Suprapubic skin (tissue), 4 donors: ENCODE measurements at places on chromosomes 12 and 14.

DNA sequence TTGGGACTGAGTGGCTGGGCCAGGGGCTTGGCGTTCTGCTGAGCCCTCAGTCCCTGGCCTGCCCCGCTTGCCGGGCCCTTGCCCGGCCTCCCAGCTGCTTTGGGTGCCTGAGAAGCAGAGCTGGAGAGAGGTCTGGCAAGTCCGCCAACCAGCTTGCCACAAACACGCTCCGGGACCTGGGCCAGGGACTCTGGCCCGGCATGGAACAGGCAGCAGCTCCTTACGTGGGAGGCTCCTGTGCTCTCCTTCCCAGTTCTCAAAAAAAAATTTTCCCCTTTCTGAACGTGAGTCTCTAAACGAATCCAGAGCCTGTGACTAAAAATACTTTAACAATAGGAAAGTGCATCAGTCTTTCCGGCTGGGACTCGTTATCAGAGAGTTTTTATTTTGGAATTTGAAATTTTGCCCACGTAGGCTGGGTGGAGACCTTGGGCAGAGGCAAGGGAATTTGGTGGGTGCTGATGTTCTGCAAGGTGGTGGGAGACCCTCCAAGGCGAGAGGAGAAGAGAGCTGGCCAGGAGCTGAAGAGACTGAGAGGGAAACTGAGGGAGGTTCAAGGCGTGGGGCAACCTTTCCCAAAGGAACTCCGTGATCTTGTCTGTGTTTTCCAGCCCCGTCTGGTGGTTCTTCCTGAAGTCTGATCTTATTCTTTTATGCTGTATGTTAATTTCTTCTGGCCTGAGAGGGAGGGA lies 6.8 kb upstream of the NR4A1 start:
- no peak overlapping the region for H3K4me3 ChIP-seq
- DNase-seq, result peak; percentile 90
- H3K36me3 ChIP-seq, result no peaks in the 10 kb centered on the region
- no peaks in the 10 kb centered on the region for H3K27me3 ChIP-seq
- peak overlapping the region; percentile 74 for H3K27ac ChIP-seq

DNA sequence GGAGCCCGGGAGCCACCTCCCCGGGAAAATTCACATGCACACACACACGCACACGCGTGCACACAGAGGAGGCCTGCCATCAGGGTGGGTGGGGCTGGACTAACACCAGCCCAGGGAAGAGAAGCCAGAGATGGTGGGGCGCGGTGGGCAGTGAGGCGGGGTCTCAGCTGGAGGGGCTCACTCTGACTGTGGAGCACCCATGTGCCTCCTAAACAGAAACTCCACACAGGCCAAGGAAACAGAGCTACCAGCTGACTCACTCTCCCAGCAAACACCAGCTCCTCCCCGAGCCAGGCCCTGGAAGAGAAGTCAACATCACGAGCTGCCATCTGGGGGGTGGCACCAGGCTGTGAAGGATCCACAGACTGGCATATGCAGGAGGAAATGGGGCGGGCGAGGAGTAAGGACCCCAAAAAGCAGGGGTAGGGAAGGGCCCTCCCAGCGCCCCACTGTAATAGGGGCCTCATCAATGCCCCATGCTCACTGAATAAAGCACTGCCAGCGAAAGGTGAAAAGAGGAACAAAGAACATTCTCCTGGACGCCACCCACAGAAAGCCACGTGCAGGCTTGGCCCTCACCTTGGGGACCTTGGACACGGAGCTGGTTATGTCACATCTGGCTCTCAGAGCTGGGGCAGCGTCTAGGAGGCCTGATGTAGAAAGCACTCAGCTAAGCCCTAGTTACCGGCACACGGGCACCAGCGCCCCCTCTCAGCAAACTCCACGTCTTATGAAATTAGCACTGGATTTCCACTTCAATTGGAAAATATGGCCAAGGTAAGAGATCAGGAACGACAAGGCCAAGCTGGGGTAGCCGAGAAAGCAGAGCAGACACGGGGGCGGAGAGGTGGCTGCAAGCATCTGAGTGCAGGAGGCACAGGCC lies 8.4 kb upstream of the INF2 start:
- no peaks in the 10 kb centered on the region for H3K27me3 ChIP-seq
- H3K4me3 ChIP-seq, result peak overlapping the region; percentile 19

- H3K27me3 ChIP-seq, result peaks cover 18% of the 10 kb centered on the region
- DNase-seq, result no peak
- no peaks in the 10 kb centered on the region for H3K4me1 ChIP-seq
- no peak overlapping the region for H3K27ac ChIP-seq
These were observed 34.1 kb upstream of the CHGA start for GRCh38 chr14:92888896-92889295.

GRCh38 chr12:108302403-108303311 lies 36.5 kb downstream of the CMKLR1 start:
- no peak overlapping the region for H3K4me3 ChIP-seq
- H3K27ac ChIP-seq, result peak overlapping the region; percentile 56
- DNase-seq, result peak; percentile 93
- H3K36me3 ChIP-seq, result no peaks in the 10 kb centered on the region

GRCh38 chr12:45731190-45731775 lies 1.8 kb downstream of the ARID2 start:
- H3K27ac ChIP-seq, result peak overlapping the region; percentile 100
- peak overlapping the region; percentile 88 for H3K4me3 ChIP-seq
- H3K36me3 ChIP-seq, result no peaks in the 10 kb centered on the region
- DNase-seq, result no peak

- no peak overlapping the region for H3K4me3 ChIP-seq
- no peak for DNase-seq
- H3K27me3 ChIP-seq, result peaks cover 2% of the 10 kb centered on the region
- H3K36me3 ChIP-seq, result no peaks in the 10 kb centered on the region
- H3K27ac ChIP-seq, result no peak overlapping the region
- no peaks in the 10 kb centered on the region for H3K4me1 ChIP-seq
These were observed 6.3 kb upstream of the ABHD12B start for GRCh38 chr14:50865391-50866076.

DNA sequence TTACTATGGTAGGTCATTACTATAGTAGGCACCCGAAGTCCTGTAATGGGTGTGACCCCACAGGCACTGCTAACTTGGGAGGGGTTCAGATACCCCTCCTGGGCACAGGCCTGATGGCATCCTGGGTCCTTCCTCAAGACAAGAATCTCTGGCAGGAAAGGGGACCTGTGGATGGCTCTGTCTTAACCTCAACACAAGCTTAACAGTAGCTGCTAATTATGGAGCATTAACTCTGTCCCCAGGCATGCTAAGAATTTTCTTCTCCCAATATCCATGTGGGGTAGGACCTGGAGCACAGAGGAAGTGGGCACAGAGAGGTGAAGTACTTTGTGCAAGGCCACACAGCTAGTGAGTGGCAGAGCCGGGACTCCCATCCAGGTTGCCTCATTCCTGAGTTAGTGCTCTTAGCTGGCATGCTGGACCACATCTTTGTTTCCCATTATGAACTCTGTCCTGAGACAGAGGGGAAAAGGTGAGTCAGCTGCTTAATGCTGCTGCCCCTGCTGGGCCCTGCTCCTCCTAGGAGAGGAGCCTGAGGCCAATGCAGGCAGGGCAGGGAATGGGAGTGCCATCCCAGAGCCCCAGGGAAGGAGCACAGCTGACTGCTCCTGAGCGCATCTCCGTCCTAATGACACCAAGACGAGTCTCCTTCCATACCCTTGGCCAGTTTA lies 32.1 kb downstream of the GALNT16 start:
- H3K4me1 ChIP-seq, result peaks cover 27% of the 10 kb centered on the region
- no peaks in the 10 kb centered on the region for H3K36me3 ChIP-seq
- H3K4me3 ChIP-seq, result no peak overlapping the region
- H3K27me3 ChIP-seq, result no peaks in the 10 kb centered on the region
- H3K27ac ChIP-seq, result no peak overlapping the region
- DNase-seq, result no peak

GRCh38 chr14:94088516-94088915 lies 7.4 kb downstream of the IFI27L1 start:
- no peak for DNase-seq
- H3K4me3 ChIP-seq, result no peak overlapping the region
- no peaks in the 10 kb centered on the region for H3K36me3 ChIP-seq
- no peak overlapping the region for H3K27ac ChIP-seq
- H3K4me1 ChIP-seq, result no peaks in the 10 kb centered on the region
- no peaks in the 10 kb centered on the region for H3K27me3 ChIP-seq

GRCh38 chr14:64891173-64891838 lies 11.6 kb upstream of the SPTB start:
- H3K27me3 ChIP-seq, result no peaks in the 10 kb centered on the region
- no peak for DNase-seq
- no peak overlapping the region for H3K4me3 ChIP-seq

- H3K4me3 ChIP-seq, result no peak overlapping the region
- peaks cover under 1% of the 10 kb centered on the region for H3K36me3 ChIP-seq
- no peak for DNase-seq
- H3K27ac ChIP-seq, result peak overlapping the region; percentile 44
- H3K4me1 ChIP-seq, result peaks cover 13% of the 10 kb centered on the region
- no peaks in the 10 kb centered on the region for H3K27me3 ChIP-seq
These were observed 29.3 kb downstream of the ACTR6 start for GRCh38 chr12:100229876-100230275.

DNA sequence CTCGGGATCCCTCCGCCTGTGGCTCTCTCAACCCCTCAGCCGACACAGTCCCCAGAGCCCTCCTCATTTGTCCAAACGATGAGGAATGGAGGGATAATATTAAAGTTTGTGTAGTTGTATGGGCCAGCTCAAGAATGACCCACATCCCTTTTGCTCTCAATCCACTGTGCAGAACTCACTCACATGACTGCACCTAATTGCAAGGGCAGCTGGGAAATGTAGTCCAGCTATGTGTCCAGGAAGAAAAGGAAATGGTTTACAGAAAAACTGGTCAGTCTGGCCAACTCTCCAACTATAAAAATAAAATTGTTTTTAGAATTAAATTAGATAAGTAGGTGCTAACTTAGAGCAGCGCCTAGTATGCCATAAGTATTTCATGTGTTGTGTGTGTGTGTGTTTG lies 66.6 kb downstream of the GALNT8 start:
- H3K27ac ChIP-seq, result no peak overlapping the region
- no peaks in the 10 kb centered on the region for H3K4me1 ChIP-seq
- H3K27me3 ChIP-seq, result peaks cover 3% of the 10 kb centered on the region
- no peaks in the 10 kb centered on the region for H3K36me3 ChIP-seq
- DNase-seq, result peak; percentile 13

DNA sequence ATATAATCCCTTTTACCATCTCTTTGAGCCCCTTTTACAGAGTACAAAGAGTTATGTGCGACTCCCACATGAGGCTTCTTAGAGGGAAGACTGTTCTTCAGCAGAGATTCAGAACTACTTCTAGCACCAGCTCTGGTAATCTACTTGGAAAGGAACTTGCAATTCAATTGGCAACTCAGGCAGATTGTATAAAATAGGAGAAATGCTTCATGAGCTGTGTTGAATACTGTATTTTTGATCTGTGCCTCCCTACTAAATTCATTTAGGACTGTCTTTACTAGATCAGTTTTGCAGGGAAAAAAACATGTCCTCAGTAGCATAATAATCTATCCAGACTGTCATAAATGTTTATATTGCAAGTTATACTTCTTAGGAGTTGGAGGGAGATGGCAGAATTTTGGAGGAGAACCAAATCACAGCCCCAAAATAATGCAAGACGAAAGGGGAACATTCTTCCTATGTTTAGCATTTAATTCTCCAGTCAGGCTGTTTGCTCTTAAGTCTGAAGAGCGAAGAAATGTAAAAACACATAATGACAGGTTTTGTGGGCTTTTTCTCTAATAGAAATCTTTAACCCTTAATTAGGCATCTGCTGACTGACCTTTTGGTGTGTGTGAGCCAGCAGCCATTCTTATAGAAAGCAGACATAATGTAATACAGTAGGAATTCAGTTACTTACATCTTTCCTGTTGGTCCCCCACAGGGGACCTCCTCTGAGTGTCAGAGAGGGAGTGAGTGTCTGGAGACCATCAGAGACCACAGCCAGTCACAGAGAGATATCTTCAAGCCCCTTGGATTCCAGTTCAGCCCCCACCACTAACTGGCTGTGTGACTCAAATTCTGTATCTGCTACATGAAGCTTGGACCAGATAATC lies 3.9 kb downstream of the ANO4 start:
- H3K27me3 ChIP-seq, result peaks cover 15% of the 10 kb centered on the region
- H3K4me1 ChIP-seq, result no peaks in the 10 kb centered on the region
- no peak overlapping the region for H3K4me3 ChIP-seq
- H3K36me3 ChIP-seq, result no peaks in the 10 kb centered on the region
- no peak for DNase-seq
- no peak overlapping the region for H3K27ac ChIP-seq

DNA sequence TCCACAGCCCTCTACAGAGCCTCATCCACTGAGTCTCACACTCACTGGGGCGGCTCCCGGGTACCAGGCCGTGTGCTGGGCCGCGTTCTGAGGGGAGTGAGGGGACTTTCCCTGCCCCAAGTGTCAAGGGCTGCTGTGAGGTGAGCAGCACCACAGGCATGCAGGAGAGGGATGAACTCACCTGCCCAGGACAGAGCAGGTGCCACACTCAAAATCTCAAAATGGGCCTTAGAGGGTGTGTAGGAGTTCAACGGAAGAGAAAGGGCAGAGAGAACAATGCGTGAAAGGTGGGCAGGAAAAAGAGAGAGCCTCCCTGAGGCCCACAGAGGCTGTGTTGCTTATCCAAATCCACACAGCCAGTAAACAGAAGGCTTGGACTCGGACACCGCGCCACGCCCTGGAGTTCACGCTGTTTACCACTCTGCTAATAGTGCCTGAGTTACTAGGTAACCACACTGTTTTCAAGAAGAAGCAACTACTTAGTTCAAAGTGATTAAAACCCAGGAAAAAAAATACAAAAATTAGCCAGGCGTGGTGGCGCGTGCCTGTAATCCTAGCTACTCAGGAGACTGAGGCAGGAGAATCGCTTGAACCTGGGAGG lies 32.7 kb downstream of the TSPAN11 start:
- H3K27ac ChIP-seq, result no peak overlapping the region
- H3K36me3 ChIP-seq, result no peaks in the 10 kb centered on the region
- no peak overlapping the region for H3K4me3 ChIP-seq
- H3K4me1 ChIP-seq, result no peaks in the 10 kb centered on the region
- no peaks in the 10 kb centered on the region for H3K27me3 ChIP-seq
- DNase-seq, result no peak

DNA sequence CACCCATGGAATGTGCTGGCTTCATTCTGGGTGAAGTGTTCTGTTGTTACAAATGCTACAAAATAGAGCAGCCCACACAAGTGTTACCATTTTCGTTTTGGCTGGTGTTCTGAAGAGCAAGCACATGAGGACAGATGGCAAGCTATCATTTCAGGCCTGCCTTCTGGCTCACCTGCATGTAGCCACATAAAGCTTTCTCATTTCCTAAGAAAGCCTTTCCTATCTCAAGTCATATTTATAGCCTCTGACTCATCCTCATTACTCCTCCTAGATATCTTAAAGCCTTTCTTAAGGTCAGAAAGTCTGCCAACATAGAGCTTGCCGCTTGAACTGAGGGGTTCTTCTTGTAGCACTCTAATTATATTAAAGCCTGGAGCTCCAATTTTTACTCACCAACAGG lies 89.0 kb downstream of the PTPRR start:
- H3K27ac ChIP-seq, result no peak overlapping the region
- DNase-seq, result no peak
- H3K4me1 ChIP-seq, result no peaks in the 10 kb centered on the region
- H3K27me3 ChIP-seq, result no peaks in the 10 kb centered on the region
